ENCODE measurements at places on chromosomes 6 and 20. TPM values are rescaled to one million over a fixed set of nuclear protein-coding genes. Genes with fewer than 3 reads are reported as not detected.
A peak's percentile ranks its signal among the peaks of the same experiment; 100 is the strongest.

DNA sequence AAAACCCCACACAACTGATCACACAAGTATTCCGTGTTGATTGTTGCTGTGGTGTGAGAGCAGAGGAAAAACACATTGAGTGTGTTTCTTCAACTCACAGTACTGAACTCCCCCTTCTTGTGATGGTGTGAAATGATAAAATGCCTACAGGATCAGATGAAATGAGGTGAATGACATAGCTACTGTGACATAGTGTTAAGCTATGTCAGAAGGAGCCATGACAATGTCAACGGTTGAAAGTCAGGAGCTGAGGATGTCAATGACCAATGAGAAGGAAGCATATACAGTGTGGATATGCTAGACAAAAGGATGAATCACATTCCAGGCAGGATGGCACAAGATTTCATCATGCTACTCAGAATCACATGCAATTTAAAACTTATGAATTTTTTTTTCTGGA lies 38.8 kb downstream of the WASF1 start:
- peak; percentile 83 for DNase-seq

DNA sequence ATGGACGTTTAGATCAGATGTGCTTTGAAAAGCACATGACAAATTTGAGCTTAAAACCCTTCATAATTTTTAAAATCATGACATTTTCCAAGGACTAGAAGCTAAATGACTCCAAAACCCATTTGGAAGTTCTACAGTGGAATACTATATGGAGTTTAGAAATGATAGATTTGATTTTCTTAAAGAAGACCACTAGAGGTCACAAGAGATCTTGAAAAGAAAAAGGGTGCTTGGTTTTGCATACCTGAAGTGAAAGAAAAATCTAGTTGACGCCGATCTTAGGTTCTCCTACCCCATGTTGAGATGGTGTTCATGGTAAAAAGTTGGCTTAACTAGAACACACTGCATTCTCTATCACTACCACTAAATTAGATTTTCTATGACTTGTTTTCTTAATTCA lies 31.5 kb downstream of the CFAP61 start:
- DNase-seq: peak; percentile 58

- peak; percentile 75 for DNase-seq
Observed at GRCh38 chr6:159170999-159171712, 2.0 kb downstream of the FNDC1 start.

GRCh38 chr6:54086439-54086838 lies 24.8 kb upstream of the MLIP start:
- DNase-seq: no peak

GRCh38 chr6:81634155-81634880 lies 118.2 kb downstream of the TENT5A start:
- no peak for DNase-seq

DNA sequence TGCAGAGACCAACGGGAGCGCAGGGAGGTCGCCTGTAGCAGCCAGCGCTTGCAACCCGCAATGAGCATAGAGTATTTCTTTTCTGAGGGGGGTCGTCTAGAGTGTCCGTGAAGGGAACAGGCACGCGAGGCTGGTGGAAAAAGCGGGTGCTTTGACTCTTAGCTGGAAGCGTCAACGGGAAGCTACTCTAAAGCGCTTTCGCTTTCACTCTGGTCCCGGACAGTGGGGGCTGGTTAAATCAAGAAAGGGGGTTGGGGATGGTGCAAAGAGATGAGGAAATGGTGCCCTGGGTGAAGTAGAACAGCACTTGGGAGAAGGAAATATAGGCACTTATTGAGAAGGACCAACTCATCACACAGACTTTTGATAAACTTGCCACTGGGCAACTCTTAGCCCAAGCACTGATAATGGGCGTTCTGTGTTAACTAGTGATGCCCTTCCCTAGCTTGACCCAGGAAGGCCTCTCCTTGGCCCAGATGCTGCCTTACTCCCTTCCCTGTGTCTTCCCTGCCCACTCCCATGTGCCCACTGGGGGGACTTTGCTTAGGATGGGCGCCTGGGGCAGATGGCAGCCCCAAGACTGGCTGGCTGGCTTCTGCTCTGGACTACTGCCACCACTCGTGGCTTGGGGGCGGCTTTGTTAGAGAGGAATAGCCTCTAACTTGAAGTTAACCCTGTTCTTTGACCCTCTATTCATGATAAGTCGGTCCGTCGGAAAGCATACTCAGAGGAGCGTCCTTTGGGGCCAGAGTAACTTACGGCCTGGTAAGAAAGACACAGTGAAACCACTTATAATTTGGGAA lies 585 bp downstream of the PSMB9 start:
- peak; percentile 50 for DNase-seq

GRCh38 chr6:14841901-14842421 lies 403.9 kb upstream of the JARID2 start:
- peak; percentile 99 for DNase-seq

DNA sequence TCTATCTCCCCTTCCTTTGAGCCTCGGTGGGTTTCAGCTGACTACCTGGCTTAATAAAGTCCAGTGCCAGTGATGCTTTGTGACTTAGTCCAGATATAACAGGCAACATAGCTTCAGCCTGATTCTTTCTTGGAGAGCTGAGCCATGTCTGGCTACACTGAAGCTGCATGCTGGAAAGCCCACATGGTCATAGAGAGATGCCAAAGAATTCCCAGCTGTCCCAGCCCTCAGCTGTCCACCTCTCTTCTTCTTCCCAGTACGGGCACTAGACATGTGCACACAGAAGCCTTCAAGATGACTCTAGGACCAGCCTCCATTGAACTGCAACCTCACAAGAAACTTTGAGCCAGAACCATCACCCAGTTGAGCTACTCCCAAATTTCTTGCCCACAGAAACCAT lies 154.1 kb upstream of the MYLIP start:
- no peak for DNase-seq

DNA sequence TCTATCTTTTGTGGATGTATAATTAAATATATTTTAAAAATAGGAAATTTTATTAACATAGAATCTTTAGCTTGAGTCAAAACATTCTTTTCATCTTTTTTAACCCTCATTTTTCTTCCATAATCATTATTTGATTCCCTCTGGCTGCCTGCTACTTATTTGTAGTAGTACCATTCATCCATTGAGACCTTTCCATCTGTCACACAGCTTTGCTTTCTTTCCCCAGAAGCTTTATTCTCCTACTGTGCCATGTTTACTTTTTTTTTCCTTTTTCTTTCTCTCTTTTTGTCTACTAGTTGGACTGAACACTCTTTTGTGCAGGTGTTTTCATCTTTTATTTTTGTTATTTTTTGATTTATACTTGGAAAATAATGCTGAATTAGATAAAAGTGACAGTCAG lies 522.6 kb upstream of the MMS22L start:
- DNase-seq: no peak

DNA sequence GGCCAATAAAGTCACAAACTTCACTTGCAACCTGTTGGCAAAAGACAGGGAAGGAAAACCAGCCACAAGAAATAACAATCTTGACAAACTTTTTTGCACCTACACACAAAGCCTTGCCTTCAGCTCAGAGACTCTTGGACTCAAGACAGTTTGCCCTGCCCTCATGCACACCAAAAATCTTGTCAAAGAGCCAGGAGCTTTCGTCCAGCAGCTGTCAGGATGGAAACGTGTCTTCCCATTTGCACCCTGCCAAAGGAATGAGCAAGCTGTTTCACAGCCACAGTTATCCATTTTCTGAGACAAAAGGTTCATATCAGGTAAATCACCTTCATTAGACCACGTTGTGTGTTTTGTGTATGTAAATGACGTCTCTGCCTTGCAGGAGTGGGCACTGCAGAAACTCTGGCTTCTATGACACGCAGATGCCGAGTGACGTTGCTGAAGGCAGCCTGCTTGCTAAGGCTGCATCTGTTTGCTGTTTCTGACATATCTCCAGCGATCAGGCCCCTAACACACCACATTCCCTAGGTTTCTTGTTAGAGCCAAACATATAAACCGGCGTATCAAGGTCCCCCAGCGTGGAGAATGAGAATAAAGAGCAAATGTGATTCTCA lies 193.4 kb downstream of the SYNDIG1 start:
- peak; percentile 44 for DNase-seq

DNA sequence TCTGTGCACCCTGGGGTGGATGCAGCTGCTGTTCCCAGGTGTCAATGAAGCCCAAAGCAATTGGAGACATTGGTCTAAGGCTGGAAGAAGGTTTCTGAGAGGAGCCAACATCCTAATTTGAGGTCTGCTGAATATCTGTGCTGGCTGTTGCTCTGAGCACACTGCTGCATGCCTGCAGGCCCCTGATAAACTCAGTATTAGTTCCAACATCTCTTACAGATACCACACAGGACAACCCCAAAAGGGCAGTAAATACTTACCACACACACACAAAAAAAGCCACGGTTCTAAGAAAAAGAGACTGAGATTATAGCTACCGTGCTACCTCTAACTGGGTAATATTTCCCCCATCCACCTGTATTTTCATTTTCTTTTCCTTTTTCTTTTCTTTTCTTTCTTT lies 164.3 kb upstream of the SOX4 start:
- no peak for DNase-seq

DNA sequence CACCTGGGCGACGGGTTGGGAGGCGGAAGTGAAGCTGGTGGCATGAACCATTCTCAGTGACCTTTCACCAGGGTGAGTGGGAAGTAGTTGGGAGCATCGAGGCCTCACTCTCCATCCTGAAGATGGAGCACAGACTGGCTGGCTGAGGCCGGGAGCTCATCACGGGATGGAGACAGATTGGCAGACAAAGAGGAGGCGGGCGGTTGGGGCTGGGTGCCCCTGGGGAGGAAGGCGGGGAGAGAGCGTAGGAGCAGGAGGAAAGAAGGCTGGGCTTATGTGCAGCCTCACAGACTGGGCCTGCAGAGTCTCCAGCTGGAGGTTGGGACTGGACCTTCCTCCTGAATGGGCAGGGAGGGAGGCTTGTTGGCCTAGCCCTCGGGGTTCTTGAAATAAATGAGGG lies 44.2 kb upstream of the SCRT2 start:
- no peak for DNase-seq

GRCh38 chr6:18155864-18156421 lies 721 bp downstream of the KDM1B start:
- no peak for DNase-seq

- no peak for DNase-seq
Observed at GRCh38 chr20:19742974-19743639, 15.0 kb upstream of the RIN2 start.

GRCh38 chr20:23626040-23626620 lies 11.6 kb downstream of the CST3 start:
- DNase-seq: no peak

- no peak for DNase-seq
Observed at GRCh38 chr6:15825332-15825930, 162.6 kb upstream of the DTNBP1 start.

DNA sequence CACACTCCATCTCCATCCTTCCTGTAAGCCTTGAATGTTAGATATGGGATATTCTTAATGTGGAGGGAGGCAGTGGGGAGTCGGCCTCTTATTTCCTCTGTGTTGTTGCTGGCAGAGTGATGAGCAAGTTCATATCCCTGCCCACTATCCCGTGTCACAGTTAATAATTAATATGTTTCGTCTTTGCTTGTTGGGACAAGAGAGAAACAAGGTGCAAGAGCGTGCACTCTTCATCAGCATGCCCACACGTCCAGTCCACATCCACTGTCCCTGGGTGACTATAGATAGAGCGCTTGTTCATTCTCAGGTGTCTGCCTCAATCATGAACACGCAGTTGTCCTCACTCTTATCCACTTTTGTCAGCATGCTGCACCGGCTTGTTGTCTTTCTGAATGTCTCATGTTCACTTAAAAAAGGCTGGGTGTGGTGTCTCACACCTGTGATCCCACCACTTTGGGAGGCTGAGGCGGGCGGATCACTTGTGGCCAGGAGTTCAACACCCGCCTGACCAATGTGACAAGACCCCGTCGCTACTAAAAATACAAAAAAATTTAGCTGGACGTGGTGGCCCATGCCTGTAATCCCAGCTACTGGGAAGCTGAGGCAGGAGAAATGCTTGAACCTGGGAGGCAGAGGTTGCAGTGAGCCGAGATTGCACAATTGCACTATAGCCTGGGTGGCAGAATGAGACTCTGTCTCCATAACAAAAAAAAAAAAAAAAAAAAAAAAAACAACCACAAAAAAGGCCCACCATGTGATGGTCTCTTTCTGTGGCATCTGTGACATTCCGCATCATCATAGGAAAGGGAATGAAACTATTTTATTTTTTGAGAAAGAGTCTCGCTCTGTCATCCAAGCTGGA lies 34.2 kb downstream of the PPP1R3G start:
- DNase-seq: no peak

- DNase-seq: no peak
Observed at GRCh38 chr6:114339706-114340105, 3.1 kb downstream of the HS3ST5 start.

- no peak for DNase-seq
Observed at GRCh38 chr6:47294990-47295389, 14.7 kb downstream of the TNFRSF21 start.

DNA sequence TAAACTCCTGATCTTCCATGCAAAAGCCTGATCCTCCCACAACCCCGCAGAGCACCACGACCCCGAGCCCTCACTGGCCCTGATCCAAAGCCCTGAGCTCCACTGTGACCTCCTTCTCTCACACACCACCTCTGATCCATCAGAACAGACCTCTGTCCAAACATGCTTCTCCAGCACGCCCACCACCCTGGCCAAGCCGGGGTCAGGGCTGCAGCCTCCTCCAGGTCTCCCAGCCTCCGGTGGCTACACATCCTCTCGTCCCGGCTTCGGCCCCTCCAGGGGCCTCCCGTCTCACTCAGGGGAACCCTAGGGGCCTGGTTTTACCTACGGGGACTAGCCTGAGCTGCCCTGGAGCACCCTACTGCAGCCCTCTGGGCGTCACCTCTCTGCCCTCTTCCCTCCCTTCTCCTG lies 49.1 kb downstream of the FOXF2 start:
- no peak for DNase-seq

DNA sequence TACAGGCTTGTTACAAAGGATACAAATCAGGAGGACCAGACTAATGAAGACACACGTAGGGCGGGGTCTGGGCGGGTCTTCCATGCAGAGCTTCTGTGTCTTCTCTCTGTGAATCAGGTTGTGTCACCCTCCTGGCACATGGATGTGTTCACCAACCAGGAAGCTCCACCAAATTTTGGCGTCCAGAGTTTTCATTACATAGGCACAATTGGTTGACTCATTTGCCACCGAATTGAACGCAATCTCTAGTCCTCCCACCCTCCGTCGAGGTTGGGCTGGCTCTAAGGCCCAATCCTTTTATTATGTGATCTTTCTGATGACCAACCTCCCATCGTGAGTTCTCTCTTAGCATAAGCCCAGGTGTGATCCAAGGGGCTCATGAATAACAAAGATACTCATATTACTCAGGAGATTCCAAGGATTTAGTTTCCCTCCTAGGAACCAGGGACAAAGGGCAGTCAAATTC lies 36.3 kb upstream of the DDR1 start:
- no peak for DNase-seq

Gene CFAP206
- 0.27 TPM for total RNA-seq

Gene RNF8
- total RNA-seq: 44.2 TPM

Gene EFCAB8
- not detected for total RNA-seq

Gene SASH1
- 60.2 TPM for total RNA-seq

Gene FAM217A
- total RNA-seq: not detected

Gene GJA10
- total RNA-seq: not detected

Gene TPD52L1
- total RNA-seq: 21.7 TPM

Gene UBR2
- total RNA-seq: 28.9 TPM

Gene DSP
- total RNA-seq: 4.3 TPM

Gene TP53INP2
- total RNA-seq: 2.1 TPM

Gene PRDM13
- not detected for total RNA-seq

Gene HLA-DRB5
- total RNA-seq: not detected

Gene GTF2H4
- 12.7 TPM for total RNA-seq
